ENCODE measurements at places on chromosomes 16 and 17.

DNA sequence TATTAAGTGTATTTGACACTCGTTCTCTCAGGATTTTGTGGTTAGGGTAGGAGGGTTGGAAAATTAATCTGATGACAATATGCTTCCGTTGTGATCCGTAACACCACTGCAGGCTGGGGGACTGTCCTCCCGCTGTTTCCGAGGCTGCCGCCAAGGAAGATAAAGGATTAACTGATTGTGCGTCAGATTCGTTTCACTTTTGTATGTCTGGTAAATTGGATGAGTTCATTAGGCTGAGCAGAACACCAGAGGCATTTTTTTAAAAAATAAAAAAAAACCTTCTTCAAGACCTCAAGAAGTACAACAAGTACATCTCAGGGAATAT is 486.7 kb upstream of the SALL1 start:
- DNase-seq = no peak

DNA sequence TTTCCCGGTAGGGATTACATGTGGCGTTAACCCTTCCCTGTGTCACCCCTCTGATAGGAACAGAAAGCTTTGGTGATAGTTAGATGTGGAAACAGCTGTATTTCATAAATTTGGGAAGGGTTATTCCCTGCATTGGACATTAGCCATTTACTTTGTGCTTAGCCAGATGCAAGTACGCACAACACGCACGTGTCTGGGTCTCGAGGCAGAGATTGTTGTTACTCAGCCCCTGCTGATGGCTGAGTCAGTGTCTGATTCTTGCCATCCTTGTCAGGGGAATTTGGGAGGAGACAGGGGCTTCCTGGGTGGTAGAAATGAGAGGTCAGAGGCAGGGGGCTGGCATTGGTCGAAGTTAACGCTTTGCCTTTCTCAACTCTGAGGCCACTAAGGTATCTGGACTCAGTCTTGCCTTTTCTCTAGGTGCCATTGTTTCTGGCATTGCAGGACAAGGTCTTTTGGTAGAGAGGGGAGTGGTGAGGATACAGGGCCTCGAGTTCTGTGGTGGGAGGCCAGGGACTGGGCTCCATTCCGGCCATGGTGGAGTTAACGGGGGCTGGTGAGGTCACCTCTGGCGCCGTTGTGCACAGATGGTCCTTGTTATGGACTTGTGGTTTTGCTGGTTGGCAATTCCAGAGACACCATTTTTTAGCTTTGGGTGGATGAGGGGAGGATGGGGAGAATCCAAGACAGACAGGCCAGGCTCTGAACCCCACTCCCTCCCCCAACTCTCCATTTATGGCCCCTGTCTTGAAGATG is 8.2 kb downstream of the MMP2 start:
- no peak for DNase-seq

DNA sequence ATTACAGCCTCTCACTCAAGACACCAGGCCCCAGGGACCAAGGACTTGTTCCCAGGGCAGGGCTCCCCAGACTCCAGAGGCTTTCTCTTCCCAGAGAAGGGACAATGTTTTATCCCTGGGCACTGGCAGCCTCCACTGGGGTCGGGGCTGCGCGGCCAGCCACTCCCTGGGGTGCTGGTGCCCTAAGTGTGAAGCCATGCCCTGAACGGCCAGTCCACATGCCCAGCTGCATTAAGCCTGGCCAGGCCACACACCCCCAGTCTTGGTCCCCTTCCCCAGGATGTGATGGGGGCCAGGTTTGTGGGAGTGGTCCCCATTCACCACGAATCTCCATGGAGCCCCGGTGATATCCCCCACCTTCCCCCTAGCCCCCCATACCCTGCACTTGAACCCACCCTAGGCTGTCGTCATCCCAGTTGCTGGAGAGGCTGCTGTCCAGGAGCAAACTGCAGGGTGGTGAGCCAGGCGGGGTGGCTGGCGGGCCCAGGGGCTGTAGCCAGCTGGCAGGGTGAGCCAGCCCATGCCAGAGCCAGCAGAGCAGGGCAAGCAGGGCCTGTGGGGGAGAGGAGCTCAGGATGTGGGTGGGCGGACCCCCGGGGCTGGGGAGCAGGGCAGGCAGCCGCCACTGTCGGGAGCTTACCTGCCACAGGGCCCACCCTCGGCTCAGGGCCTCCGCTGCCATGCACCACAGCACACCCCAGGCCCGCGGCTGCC is 4.6 kb downstream of the PAQR4 start:
- no peak for DNase-seq

- DNase-seq = no peak
Measured at GRCh38 chr17:6681176-6681575, 29.6 kb downstream of the C17orf100 start.

DNA sequence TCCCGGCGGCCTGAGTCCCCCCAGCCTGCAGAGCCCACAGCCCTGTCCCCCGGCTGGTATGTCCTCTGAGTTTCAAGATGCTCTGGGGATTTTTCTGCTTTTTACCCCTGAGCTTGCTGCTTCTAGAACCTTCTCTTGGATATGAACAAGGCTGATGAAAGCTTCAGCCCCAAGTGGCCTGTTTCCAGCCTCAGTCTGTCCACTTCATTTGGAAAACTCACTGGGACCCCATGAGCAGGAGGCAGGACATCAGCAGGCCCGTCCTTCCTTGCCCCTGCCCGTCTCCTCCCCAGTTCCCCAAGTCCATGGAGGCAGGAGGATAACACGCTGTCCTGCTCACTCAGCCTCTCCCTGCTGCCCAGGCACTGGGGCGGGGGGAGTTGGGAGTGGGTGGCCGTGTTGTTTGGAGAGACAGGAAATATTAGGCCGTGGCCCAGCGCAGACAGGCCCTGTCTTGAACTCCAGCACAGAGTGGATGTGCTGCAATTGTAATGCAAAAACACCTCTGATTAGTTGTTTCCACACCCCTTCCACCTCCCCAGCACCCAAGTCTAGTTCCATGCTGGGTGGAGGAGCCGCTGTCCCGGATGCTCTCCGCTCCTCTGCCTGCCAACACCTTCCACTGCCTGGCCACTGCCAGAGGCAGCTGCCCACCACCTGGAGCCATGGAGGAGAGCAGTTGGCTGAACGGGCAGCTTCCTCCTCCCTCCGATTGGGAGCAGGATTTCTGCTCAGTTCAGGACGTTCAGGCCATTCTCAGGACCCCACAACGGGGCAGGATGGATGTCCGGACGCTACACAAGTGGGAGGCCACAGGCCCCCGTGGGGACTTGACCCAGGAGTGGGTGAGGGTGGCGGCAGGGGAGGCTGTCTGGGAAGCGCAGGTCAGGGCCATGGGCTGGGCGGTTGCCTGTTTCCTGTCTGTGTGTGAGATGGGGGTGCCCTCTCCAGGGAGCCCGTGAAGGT is 216.9 kb upstream of the GSE1 start:
- DNase-seq = no peak

- DNase-seq = no peak
Measured at GRCh38 chr16:53968454-53968853, 264.5 kb downstream of the FTO start.

- no peak for DNase-seq
Measured at GRCh38 chr16:23642246-23642774, 1.0 kb downstream of the DCTN5 start.

GRCh38 chr17:78802008-78802407 is 19.9 kb upstream of the CYTH1 start:
- DNase-seq = no peak

DNA sequence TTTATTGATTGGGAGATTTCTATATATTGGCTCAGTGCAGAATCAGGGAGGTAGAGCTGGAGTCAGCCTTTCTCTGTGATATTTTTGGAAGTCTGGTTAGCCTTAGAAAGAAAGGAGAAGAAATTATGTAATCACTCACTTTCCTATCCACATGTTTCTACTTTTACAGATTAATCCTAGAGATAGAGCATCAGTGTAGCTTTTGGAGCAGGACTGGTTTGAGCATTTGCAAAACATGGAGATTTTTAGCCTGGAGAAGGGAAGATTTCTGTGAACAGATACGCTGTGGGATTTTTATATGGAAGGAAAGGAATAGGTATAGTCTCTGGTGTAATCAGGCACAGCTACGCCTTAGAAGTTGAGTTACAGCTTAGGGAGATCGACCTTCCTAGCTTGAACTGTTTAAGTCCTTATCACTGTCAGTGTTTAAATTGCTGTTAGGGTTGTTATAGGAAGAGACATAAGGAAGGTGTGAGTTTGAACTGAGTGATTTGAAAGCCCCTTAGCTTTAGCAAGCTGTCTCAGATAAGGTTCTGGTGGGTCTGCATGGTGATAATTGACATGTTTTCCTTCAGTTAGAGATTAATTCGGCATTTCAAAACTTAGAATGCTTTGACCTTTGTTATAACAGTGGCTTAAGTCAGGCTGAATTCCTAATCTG is 20.5 kb downstream of the METTL9 start:
- no peak for DNase-seq

Data from thyroid gland (tissue), 4 donors.